ENCODE measurements at places on chromosomes 12 and 14. TPM values are rescaled to one million over a fixed set of nuclear protein-coding genes. Genes with fewer than 3 reads are reported as not detected.

The MON2 gene
- 73.8 TPM for total RNA-seq

The RAB3IP gene
- 13.9 TPM for total RNA-seq

DNA sequence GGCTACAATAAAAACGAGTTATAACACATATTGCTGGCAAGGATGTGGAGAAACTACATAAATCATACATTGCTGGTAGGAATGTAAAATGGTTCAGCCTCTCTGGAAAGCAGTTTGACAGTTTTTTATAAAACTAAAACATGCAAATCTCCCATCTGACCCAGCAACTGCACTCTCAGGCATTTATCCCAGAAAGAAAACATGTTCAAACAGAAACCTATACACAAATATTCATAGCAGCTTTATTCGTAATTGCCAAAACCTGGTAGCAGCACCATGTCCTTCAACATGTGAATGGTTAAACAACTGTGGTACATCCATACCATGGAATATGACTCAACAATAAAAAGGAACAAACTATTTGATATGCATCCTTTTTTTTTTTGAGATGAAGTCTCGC is 10.1 kb upstream of the TMCC3 start:
- H3K27me3 ChIP-seq = peaks cover 12% of the 10 kb centered on the region
- H3K27ac ChIP-seq = no peak overlapping the region
- H3K36me3 ChIP-seq = no peaks in the 10 kb centered on the region
- DNase-seq = no peak
- no peaks in the 10 kb centered on the region for H3K4me1 ChIP-seq

DNA sequence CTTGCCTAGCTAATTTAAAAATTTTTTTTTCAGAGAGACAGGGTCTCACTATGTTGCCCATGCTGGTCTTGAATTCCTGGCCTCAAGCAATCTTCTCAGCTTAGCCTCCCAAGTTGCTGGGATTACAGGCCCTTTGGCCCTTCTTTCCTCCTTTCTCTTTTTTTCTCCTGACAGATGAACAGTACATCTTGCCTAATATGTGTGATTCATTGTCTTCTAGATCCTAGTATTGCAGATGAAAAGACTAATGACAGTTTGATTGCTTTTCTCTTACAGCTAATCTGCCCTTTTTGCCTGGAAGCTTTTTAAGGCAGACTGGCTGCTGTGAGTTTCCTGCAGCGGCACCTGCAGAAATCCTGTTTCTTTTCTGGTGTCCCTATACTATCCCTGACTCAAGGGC is 12.0 kb downstream of the DEPDC4 start:
- no peak overlapping the region for H3K4me3 ChIP-seq
- H3K27ac ChIP-seq = no peak overlapping the region
- no peak for DNase-seq
- no peaks in the 10 kb centered on the region for H3K4me1 ChIP-seq
- H3K27me3 ChIP-seq = no peaks in the 10 kb centered on the region

Data from chondrocyte (in vitro differentiated cells).